ENCODE measurements at places on chromosomes 16 and 17.

- DNase-seq = no peak
These were observed 3.1 kb upstream of the LHX1 start for GRCh38 chr17:36934144-36934691.

DNA sequence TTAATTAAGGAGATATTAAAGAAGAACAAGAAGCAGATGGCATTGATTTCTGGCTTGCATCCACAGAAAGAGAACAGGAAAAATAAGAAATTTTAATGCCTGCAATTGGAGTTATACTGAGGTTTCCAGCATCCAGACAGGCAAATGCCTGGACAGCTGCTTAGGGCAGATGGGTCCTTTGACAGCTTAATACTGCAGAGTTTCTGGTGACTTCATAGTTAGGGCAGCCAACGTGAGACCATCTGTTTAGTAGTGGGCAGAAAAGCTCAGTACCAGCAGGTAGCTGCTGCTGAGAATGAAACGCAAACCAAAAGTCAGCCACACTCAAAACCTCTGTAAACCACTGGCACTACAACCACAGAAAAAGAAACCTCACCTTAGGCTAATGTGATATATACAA is 109.8 kb downstream of the CDK5R1 start:
- DNase-seq = no peak

DNA sequence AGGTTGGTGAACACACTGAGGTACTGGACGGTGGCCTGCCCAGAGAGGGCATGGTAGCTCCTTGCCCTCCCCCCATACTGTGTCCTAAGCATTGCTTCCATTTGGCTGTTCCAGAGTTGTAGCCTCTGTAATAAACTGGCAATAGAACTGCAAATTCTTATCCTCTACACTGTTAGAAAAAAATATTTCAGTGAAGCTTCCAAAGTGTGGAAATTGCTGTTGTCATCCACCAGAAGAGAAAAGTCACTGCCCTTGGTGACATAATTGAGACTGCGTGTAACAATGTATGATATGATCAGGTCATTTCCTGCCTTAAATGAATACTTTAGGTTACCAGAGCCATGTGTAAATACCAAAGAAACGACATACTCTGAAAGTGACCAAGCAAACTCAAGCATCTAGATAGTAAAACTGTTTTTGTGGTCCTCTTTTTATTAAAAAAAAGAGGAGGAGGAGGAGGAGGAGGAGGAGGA is 65.9 kb downstream of the CEP95 start:
- DNase-seq = no peak

GRCh38 chr16:592518-593306 is 2.8 kb downstream of the RAB40C start:
- peak; percentile 61 for DNase-seq

DNA sequence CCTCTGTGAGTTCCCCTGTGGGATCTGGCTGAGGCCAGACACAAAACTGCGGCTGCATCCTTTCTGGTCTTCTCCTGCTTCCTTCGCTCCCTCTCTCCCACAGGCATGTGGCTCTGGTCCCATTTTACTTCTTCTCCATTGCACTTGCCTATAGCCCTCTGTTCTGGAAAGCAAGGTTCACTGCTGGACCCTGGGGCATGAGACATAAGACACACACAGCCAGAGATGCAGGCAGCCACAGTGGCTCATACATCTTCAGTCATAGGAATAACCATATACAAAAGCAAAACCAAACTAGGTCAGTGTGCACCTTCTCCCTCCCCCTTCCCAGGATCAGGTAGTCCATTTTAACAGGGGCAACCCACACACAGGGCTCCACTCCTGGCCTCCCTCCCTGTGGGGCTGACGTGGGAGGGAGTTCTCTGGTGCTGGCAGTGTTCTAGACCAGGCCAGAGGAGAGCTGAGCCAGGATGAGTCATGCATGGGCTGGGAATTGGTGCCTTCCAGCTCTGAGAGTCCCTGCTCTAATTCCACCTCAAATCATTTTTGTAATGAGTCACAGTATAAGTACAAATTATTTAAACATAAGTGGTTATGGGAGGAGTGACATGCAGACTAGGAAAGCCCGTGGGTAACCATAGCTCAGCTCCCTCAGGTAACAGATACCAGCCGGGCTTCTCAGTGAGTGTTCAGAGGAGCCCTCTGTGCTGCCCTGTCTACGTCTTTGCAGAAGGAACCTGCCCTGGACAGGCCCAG is 58.0 kb downstream of the ASIC2 start:
- DNase-seq = peak; percentile 19

DNA sequence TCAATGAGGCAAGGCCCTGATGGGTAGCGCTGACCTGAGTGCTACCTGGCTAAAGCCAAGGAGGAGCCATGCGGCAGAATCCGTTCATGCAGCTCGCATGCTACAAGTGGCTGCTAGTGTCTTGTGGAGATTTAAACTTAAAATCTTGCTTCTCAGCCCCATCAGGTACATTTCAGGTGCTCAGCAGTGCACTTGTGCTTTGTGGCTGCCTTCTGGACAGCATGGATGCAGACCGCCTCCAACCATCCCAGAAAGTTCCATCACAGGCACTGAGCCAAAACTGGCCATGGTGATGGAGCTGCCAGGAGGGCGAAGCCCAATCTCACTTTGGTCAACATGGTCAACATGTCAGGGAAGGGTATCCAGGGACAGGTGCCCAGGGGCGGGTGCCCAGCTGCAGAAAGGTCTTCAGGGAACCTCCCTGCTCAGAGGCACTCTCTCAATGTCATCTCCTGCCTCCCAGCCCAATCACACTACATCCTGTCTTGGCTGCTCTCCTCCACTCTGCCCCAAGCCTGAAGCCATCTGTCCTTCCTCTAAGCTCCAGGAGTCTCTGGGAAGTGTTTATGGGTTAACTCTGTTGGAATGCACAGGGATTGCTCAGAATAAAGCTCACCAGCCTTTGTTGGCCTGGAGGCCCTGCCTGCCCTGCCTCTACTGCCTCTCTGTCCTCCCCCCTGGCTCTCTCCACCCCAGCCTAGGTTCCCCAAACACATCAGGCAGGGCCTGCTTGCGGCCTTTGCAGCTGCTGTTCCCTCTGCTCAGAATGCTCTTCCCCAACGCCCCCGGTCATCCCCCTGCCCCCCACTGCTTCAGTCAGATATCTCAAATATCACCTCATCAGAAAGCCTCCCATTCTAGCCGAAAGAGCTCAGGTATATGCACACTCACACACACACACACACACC is 18.3 kb upstream of the TNFRSF13B start:
- no peak for DNase-seq

DNA sequence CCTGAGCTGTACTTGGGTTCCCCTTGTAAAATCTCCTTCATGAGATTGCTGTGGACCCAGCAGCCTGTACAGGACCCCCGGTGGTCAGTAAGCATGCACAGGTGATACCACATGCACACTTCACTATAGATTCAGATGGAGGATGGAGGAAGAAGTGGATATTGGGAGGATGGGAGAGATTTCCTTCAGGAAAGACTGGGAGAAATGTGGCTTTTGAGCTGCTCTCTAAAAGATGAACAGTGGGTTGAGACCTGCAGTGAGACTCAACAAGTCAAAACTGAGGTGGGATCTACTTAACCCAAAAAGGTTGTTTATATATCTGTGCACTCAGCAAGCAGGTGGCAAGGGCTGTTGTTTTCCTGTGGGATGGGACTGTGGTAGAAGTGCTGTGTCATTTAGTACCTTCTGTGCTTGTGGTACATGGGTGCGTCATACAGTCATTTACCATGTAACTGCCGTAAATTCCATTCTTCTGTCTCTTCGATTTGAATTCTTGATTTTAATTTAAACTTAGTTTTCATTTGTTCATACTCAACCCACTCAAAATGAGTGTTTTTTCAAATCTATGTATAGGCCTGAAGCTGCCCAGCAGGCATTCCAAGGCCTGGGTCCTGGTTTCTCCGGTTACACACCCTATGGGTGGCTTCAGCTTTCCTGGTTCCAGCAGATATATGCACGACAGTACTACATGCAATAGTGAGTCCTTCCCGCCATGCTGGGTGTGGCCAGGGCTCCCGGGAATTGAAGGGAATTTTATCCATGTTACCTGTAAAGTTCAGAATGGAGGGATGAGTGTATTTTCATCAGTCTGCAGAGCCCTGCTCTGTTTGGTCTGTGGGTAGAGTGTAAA is 6.9 kb downstream of the HERPUD1 start:
- DNase-seq = no peak

- peak; percentile 48 for DNase-seq
These were observed 22.8 kb upstream of the PHKG2 start for GRCh38 chr16:30725418-30725792.

- no peak for DNase-seq
These were observed 36.3 kb downstream of the IFT140 start for GRCh38 chr16:1575578-1575977.

- DNase-seq = no peak
These were observed 2.9 kb downstream of the OR1F1 start for GRCh38 chr16:3190949-3191353.

DNA sequence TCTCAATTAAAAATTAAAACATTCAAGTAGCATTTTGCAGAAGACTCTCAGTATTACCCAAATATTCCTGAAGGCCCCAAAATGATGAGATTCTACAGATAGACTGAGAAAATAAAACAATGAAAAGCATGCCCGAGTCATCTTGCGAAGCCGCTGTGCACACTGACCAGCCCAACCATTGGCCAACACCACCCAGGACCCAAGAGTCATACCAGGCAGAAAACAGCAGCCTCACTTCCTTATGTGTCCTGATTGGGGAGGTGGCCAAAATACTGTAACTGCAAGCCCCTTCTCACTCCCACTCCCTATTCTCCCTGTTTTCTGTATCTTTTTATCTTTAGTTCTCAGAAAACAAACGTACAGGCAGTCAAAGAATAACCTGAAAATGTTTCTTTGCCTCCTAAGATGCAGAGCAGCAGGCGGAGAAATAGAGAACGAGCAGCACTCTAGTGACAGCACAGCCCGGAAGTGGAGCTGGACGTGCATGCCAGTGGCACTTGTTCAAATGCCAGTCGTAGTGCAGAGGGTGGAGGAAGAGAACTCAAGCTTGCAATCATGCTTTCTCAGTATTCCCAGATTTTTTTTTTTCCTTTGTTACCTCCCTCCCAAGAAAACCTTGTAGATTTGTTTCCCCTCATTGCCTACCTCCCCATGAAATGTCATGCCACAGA is 182.3 kb upstream of the SOX9 start:
- no peak for DNase-seq

- DNase-seq = no peak
These were observed 10.7 kb upstream of the CNGB1 start for GRCh38 chr16:57981636-57982035.

DNA sequence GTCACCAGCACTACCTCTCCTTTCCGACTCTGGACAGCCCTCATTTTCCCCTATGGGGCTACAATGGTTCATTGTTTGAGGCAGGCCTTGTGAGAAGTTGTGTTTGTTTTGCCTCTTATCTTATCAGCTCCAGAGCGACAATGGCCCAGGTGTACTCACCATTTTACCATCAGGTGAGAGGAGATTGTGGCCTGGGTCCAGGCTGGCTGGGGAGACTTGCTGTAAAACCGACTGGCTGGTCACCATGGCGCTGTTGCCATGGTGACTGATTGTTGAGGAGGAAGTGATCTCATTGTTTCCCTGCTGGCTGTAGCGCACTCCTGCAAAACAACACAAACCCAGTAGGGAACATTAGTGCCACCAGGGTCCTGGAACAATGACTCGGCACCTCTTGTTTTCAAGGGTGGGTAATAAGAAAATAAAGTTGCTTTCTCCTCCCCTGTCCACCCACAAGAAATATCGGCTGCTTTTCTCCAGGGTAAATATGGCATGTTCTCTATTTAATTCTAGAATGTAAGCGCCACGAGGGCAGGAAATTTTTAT is 34.4 kb downstream of the HNF1B start:
- peak; percentile 98 for DNase-seq

DNA sequence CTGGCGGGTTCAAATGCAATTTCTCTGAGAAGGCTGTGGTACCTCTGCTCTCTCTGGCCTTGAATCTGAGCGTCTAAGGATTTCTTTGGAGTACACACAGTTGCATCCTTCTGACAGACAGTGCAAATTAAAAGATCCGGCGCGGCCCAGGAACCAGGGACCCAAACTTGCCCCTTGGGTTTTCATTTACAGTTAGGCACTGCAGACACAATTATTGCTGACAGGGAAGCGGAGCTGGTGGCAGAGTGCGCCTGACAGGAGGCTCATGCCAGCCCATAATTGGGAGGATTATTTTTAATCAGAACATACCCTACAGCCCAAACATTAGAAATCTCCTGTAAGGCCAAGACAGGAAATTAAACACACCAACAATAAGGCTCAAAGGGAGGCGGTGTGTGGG is 1023.4 kb upstream of the RBFOX1 start:
- no peak for DNase-seq

DNA sequence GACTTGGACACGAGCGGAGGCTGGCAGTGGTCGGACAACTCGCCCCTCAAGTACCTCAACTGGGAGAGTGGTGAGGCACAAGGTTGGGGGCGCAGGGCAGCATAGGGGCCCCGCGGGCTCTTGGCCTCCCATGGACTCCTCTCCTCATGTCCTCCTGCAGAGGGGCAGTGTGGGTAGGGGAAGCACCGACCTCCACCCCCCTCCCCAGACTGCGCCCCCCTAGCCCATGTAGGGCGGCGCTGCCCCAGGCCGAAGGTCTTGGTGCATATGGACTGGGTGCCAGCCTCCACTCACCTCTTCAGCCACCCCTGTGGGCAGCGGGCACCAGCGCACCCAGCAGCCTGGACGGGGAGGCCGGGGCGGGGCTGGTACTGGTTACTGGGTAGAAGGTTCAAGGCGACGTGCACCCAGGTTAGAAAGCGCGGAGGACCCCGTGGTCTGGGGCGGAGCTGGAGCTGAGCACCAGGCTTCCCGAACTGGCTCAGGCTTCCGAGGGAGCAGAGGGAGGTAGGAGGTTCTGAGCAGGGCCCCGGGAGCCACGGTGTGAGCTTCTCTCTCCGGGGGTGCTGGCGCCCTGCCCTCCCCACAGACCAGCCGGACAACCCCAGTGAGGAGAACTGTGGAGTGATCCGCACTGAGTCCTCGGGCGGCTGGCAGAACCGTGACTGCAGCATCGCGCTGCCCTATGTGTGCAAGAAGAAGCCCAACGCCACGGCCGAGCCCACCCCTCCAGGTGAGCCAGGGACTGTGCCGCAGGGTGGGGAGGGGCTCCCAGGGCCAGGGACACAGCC is 39.5 kb downstream of the MRC2 start:
- DNase-seq = no peak

DNA sequence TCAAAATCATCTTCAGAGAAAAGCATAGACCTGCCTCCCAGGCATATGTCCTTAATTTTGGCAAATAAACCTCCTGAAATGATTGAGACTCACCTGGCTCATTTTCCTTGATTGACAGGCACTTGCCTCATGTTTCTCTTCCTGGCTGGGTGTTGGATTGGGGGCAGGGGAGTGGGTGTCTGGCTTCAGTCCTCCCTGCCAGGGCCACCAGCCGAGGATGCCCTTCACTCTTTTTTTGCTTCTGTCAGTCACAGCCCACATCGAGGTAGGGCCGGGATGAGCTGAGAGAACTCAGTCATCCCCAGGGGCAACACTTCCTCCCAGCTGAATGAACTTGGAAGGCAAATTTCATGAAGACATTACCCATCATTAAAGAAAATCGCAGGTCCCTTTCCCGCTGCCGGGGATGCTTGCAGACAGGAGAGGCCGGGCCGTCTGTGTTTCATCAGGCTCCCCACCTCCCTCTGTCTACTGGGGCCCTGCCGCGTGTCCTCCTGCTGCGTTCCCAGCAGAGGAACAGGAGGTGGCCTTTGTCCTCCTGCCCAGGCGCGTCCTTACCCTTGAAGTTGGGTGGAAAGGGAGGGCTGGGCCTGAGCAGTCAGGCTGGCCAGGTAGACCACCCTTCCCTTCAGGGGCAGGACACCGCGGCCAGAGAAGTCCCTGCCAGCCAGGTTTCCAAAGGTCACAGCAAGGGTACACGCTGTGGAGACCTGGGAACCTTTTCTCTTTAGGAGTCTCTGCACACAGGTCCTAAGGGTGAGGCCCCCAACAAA is 11.2 kb upstream of the DNAH17 start:
- DNase-seq = no peak

- DNase-seq = no peak
These were observed 4.9 kb downstream of the MYO15B start for GRCh38 chr17:75592348-75593020.

Data from left colon (tissue), 2 donors.